ENCODE measurements at places on chromosomes 13 and 19.

- DNase-seq: peak; percentile 5
Observed at GRCh38 chr13:21812192-21812626, 141.3 kb downstream of the FGF9 start.

GRCh38 chr13:102909971-102910370, 64.1 kb downstream of the ERCC5 start:
- no peak for DNase-seq

- DNase-seq: no peak
Observed at GRCh38 chr13:79427265-79427664, 21.2 kb upstream of the RBM26 start.

- DNase-seq: no peak
Observed at GRCh38 chr13:32243695-32244094, 71.5 kb downstream of the ZAR1L start.

- no peak for DNase-seq
Observed at GRCh38 chr19:45464274-45464673, 3.5 kb upstream of the FOSB start.

DNA sequence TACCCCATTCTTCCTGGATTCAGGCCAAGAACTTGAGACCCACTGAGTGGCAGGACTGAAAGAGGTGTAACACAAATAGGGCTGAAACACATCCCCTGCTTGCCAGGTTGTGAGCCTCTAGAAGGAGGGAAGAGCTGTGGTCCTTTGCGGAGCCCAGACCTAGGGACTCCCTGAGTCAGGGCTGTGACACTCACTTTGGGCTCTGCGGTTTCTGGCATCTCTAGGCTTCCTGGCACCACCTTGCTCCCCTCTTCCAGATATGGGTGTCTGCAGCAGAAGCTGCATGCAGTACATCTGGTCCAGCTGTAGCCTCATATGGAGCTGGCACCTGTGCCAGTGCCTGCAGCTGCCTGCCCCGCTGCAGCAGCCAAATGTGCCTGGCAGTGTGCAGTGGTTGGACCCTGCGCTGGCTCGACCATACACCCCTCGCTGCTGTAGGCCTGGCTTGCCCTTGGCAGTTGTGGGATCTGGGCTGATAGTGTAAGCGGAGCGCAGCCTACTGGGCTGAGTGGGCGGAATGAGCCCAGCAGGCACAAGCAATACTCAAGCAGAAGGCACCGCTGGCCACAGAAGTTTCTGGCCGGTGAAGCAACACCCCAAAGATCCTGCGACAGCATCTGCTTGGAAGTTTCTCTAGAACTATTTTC, 290.4 kb downstream of the SLITRK6 start:
- DNase-seq: no peak

DNA sequence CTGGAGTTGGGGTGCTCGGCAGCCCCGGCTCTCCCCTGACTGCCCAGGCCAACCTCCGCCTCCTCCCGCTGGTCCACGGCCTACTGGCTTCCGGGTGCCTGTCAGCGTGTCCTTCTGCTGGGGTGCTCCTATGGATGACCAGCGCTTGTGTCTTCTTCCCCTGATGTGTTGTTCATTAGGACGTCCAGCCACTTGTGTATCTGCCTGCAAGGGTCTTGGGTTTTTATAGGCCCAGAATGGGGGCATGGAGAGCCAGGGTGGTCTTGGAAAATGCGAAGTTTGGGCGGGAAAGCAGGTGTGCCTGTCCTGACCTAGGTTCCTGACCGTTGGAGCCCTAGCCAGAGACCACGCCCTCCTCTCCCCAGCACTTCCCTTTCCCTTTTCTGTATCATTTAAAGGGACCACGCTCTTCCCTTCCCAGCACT, 139.8 kb downstream of the SLITRK5 start:
- peak; percentile 2 for DNase-seq

GRCh38 chr19:5103061-5103701, 134.3 kb downstream of the KDM4B start:
- no peak for DNase-seq

DNA sequence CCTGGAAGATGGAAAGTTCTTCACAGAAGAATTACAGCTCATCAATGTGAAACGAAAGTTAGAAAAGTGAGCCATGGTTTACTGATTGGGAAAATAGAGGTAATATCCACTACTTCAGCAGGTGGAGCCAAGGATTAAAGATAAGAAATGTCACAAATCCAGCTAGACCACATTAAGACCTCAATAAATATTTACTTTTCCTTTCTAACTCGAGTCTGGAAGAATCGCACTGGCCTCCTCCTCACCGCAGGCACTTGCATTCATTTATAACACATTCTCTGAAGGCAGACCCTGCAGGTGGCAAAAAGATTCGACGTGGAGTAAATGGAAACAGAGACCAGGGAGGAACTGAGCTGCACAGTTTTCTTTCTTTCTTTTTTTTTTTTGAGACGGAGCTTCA, 7.4 kb downstream of the SLC35E1 start:
- DNase-seq: no peak

GRCh38 chr13:64755961-64756360, 2474.2 kb downstream of the PCDH9 start:
- no peak for DNase-seq

- DNase-seq: no peak
Observed at GRCh38 chr13:113205428-113205931, 3.0 kb downstream of the PCID2 start.

- peak; percentile 42 for DNase-seq
Observed at GRCh38 chr13:18212873-18213272, 968.8 kb downstream of the TUBA3C start.

DNA sequence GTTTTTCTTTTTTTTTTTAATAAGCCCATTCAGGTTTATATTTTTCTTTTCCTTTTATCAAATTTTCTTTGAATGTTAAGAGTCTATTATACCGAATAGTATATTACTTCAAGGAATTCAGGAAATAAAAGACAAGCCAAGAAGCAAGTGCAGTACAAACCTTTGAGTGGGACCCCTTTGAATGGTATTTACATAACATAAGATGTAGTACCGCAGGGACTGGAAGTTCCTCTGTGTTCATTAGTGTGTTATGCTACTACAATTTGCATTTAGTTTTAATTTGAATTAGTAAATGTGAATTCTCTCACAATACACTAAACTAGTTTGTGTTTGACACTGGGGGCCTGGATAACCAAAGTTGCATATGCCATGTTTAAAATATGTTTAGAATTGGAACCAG, 339.5 kb downstream of the DCT start:
- no peak for DNase-seq

DNA sequence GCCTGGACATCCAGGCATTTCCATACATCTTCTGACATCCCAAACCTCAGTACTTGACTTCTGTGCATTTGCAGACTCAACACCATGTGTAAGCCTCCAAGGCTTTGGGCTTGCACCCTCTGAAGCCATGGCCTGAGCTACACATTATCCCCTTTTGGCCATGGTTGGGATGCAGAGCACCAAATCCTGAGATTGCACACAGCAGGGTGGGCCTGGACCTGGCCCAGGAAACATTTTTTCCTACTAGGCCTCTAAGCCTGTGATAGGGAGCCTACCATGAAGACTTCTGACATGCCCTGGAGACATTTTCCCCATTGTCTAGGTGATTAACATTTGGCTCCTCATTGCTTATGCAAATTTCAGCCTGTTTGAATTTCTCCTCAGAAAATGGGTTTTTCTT, 853.4 kb upstream of the SPRY2 start:
- no peak for DNase-seq

GRCh38 chr13:35500144-35500543, 23.7 kb upstream of the MAB21L1 start:
- DNase-seq: no peak

DNA sequence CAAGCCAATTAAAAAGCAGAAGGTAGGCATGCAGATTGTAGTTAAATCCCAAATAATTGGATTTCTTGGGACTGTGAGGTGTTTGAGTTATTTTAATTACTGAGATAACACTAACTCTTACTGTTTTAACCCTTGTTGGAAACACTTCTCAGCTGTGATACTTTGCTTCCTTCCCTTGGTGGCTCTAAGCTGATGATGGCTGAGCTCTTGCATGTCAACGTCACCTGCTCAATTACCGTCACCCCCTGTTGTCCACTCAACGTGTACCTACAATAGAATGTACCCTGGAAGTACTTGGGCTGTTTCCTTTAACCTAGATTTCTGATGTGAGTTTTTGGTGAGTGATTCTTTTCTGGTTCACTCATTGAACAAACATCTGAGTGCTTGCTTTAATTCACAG, 303.4 kb downstream of the SLC7A1 start:
- DNase-seq: no peak

DNA sequence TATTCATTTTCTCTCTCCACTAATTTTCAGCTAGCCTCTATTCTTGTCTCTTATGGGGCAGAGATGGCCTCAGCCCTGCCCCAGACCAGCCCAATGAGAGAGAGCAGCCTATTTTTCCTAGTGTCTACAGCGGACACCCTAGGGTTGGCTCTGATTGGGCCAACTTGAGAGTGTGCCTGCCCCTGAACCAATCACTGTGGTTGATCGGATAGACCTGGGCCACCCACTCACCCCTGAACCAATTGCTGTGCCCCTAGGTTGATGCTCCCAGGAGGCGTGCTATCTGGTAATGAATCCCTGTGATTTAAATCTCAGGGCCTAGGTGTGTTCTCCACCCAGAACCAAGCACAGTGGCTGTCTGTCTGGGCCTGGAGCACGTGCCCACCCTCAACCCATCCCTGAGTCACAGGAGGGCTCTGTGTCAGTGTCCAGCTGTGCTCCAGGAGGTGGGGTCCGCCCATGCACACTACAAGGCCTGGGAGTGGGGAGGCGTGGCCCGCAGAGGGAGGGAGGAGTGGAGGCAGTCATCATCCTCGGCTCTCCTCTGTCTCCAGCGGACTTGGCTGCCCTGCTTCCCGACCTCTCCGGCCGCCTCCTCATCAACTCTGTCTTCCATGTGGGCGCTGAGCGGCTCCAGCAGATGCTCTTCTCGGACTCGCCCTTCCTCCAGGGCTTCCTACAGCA, 14.9 kb upstream of the SCN1B start:
- DNase-seq: no peak

GRCh38 chr19:14731200-14731599, 41.4 kb downstream of the ZNF333 start:
- DNase-seq: no peak

DNA sequence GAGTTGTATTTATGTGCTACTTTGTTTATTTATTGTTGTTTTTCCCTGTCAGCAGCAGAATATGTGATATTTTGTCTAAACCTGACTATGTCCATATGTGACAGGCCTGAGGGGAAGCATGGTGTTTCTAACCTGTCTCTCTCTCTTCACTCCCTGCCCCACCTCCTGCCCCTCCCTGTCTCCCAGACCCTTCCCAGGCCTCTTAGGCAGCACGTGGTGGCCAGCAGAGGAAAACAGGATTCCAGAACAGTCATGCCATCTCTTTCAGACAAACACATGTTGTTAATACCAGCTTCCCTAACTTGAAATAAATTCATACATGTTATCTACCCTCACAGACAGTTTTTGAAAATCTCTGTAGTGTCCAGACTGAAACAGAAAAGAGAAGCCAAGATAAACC, 31.0 kb upstream of the ATP11A start:
- no peak for DNase-seq

DNA sequence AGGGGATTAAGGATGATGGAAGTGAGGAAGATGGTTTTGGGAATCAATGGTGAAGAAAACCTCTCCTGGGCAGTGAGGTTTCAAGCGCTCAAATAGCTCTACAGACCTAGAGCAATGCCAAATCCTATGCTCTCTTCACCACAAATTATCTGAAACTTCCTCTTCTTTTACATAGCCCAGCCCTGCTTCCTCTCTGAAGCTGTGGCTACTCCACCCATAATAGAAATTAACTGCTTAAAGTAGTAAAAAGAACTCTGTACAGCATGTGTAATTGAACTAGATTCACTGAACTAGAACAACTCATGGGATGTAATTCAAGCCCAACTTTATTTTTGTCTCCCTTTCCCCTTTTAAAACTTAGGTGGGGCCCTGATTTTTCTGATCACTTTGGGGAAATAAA, 20.4 kb upstream of the IFT88 start:
- DNase-seq: peak; percentile 79

GRCh38 chr13:73218181-73218580, 159.4 kb downstream of the KLF5 start:
- DNase-seq: no peak

DNA sequence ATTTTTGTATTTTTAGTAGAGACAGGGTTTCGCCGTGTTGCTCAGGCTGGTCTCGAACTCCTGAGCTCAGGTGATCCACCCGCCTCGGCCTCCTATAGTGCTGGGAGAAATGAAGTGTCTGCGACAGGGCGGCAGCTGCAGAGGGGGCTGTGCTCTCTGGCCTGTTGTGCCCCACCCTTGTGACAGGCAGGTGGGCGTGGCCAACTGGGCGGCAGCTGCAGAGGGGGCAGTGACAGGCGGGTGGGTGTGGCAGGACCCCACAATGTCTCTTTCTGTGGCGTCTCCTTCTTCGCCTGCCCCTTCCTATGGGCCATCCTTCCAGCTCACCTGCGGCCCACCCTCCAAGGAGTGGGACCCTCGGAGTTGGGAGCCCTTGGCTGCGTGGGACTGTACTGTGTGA, 11.8 kb downstream of the STK11 start:
- no peak for DNase-seq

- DNase-seq: no peak
Observed at GRCh38 chr19:39032063-39032918, at the start of gene FBXO27. Gene FBXO27 (minus strand): TSS chr19:39032549. CDS start chr19:39032227, 322 bp downstream.

- DNase-seq: no peak
Observed at GRCh38 chr19:36436531-36436930, 18.1 kb upstream of the ZFP82 start.

- DNase-seq: no peak
Observed at GRCh38 chr13:76474966-76475365, 411.2 kb downstream of the KCTD12 start.

DNA sequence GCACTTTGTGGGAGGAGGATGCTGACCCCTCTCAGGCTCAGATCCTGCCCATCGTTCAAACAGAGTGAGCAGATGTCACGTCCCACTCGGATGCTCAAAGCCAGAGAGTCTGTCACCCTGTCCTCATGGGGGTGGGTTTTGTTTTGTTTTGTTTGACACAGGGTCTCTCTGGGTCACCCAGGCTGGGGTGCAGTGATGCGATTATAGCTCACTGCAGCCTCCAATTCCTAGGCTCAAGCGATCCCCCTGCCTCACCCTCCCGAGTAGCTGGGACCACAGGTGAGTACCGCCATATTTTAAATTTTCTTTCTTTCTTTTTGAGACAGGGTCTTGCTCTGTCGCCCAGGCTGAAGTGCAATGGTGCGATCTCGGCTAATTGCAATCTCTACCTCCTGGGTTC, 4.0 kb downstream of the ADGRE2 start:
- no peak for DNase-seq

GRCh38 chr19:17001603-17002183, 24.9 kb downstream of the CPAMD8 start:
- DNase-seq: no peak

Measured in KBM-7 (cell line).